ENCODE measurements at places on chromosomes 5 and 9.

DNA sequence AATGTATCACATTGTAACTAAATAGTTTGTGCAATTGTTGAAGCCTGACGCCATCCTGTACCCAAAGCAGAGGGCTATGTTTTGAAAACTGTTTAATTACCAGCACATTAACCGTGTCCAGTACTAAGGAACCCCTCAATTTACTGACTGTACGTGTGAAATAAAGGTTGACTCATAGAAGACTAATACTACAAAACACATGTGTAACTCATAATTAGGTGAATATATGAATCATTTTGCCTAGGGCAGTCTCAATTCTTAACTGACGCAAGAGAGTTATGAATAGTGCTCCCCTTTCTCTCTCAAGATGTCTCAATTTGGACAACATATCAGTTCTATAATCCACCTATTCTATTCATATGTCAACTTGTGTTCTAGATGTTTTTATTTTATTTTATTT, 558.4 kb downstream of the PRDM9 start:
- DNase-seq = no peak

- DNase-seq = peak; percentile 66
Measured at GRCh38 chr5:74042959-74043358, 417.0 kb downstream of the ARHGEF28 start.

DNA sequence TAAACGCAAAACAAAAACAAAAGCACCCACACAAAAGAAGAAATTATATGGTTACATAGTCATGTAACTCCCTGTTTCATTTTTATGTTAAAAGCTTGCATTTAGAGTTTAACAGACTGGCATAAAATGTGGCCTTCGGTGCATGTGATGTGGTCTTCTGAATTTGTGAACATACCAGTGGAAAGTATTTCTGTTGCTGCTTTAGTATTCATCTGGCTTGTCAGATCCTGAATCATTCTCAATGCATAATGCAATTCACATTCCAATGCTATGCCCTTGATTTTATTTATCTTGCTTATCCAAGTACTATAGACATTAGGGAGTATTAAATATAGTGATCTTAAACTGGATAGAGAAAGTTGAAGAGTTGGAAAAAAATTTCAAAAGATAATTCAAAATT, 740.2 kb upstream of the ZNF608 start:
- DNase-seq = peak; percentile 20

DNA sequence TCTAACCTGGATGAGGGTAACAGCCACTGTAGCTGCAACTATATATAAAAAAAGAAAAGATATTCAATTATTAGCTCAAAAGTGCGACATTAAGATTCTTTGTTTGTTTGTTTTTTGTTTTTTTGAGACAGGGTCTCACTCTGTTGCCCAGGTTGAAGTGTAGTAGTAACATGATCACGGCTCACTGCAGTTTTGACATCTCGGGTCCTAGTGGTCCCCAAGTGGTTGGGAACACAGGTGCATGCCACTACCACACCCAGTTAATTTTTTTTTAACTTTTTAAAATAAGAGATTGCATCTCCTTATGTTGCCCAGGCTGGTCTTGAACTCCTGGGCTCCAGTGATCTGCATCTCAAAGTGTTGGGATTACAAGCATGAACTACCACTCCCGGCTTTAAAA, 61.8 kb downstream of the MEF2C start:
- DNase-seq = no peak

Measured in HS-27A (cell line).